ENCODE measurements at places on chromosomes 7 and 10.

DNA sequence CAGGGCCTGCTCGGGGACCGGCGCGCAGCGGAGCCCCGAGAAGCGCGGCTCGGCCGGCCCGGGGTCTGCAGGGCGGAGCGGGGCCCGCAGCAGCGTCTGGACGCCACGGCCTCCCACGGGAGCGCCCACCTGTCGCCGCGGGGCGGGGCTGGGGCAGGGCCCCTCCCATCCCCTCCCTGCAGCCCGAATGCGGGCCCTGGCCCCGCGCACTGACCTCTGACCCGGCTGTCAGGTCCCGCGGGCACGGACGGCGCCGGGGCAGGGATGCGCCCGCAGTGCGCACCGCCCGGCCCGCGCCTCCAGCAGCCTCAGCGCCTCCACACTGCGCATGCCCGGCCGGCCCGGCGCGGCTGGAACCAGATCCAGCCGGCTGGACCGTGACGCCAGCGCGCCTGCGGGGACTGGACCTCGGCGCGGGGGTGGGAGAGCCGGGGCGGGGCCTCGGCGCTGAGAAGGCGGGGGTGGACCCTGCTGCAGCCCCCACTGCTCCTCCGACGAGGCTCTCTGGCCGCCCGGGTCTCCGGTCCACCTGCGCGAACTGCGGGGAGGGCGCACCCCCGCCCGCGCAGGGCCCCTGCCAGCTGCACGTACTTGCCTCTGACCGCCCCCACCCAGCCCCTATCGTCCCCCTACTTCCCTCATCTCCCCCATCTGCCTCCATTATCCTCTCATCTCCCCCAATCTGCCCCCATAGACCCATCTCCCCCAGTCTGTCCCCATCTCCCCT lies 16.1 kb upstream of the GPR146 start:
- peak; percentile 62 for DNase-seq

GRCh38 chr7:115631782-115632181 lies 398.8 kb downstream of the TFEC start:
- DNase-seq = no peak

GRCh38 chr7:101814081-101814990 lies 3.1 kb upstream of the CUX1 start:
- no peak for DNase-seq

DNA sequence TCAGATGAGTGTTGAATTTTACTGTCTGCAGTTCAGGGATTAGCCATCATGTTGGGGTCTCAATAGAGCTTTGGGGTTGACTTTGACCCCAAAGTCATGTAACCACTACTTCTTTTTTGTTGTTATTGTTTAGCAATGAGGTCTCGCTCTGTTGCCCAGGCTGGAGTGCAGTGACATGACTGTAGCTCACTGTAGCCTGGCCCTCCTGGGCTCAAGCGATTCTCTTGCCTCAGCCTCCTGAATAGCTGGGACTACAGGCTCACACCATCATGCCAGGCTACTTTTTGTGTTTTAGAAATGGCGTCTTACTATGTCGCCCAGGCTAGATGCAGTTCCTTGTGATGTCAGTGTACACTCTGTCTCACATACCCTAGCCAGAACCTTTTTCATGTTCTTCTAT lies 598.4 kb downstream of the LRMDA start:
- no peak for DNase-seq

- DNase-seq = no peak
Observed at GRCh38 chr10:69055241-69055640, 32.7 kb upstream of the SRGN start.

Measured in HFF-Myc (cell line).